Adipocyte (in vitro differentiated cells): ENCODE measurements at places on chromosomes 2 and 18.

DNA sequence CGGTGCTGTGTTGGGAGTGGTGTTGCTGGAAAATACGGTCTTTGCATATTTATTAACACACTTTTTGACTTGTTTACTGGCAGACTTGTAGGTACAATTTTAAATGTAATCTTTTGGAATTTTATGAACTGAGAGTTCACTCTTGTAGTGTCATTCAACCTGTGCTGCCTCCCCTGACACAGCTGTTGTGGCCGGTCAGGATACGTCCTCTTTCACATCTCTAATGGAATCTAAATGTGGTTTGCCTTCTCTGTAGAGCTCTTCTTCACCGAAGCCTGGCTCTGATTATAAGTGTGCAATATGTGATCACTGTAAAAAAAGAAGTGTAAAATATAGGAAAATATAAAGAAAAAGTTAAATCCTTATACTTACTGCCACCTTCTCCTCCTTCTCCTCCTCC lies 94.7 kb downstream of the MAP4K4 start:
- no peak for DNase-seq

DNA sequence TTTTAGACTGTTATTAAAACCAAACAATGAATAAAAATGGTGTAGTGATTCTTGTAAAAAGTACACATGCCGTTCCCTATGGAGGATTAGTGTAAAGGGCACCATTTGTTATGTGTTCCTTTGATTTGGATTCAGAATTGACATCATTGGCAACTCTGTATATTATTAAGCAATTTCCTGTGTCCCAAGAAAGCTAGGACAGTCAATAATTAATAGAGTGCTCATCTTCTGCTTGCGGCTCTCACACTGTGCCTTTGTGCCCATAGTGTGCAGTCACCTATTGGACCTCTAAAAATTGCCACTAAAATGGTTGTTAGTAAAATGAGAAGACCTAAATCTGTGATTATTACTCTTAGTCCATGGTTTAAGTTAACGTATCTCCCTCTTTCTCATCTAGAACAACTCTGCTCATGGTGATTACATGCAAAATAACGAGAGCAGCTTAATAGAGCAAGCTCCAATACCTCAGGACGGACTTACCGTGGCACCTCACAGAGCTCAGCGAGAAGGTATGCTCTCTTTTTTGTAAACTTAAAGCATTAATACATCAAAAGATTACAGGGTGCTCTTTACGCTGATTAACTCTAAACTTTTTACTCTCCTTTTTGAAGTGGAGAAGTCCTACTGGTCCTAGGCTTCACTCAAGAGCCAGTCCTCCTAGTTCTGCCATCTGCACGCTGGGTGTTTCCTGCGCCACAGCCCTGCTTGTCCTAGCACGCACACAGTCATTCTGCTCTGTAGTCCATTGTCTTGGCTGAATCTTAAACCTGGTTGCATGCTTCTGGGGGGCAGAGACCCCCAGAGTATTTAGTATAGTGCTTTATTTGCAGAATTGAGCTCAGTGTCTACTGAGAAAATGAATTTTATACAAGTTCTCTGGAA lies 16.7 kb downstream of the ZCCHC2 start:
- no peak for DNase-seq

DNA sequence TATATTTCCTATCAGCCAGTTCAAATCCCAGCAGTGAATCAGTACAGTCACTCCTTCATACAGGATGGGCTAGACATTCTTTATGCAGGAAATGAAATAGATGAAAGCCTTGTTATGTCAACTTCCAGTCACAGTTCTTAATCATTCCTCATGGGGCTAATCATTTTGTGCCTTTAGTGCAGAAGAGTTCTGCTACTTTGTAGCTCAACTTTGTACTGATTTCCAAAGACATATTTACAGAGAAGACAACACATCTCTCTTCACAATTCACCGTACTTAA lies 593.9 kb upstream of the NETO1 start:
- no peak for DNase-seq

- no peak for DNase-seq
Observed at GRCh38 chr2:1694371-1695271, 49.7 kb downstream of the PXDN start.

GRCh38 chr2:6081955-6082624 lies 389.9 kb downstream of the SOX11 start:
- no peak for DNase-seq

GRCh38 chr18:31821545-31822171 lies 61.0 kb upstream of the SLC25A52 start:
- DNase-seq: no peak

DNA sequence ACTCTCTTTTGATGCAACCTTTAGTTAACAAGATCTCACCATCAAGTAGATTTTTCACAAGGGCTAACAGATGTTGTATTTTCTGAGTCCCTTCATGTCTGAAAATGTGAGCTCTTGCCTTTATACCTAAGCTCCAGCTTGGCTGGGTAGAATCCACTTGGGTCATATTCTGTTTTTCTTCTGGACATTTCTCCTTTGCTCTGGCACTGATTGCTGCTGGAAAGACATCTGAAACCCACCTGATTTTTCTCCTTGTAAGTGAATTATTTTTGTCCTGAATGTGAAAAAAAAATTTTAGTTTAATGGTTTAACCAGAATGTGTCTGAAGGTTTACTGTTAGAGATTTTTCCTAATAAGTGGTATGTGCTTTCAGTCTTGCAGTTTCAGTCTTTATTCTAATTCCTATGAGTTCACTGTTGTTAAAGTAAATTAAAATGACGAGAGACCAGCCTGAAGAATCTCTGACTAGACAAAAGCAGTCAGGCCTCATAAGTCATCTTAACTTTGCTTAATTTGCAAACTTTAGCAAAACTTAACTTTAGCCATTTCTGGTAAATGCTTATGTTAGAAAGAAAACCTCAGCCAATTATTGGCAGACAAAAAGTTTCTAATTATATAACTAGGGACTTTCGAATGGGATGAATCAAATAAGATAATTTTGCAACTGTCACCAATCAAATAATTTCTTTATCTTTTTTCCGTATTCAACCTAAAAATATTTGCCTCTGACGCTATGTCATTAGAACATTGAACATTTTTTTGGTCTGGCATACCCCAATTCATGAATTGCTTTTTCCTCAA lies 70.8 kb downstream of the ACAA2 start:
- DNase-seq: no peak

GRCh38 chr18:73752965-73753364 lies 394.7 kb downstream of the FBXO15 start:
- no peak for DNase-seq

DNA sequence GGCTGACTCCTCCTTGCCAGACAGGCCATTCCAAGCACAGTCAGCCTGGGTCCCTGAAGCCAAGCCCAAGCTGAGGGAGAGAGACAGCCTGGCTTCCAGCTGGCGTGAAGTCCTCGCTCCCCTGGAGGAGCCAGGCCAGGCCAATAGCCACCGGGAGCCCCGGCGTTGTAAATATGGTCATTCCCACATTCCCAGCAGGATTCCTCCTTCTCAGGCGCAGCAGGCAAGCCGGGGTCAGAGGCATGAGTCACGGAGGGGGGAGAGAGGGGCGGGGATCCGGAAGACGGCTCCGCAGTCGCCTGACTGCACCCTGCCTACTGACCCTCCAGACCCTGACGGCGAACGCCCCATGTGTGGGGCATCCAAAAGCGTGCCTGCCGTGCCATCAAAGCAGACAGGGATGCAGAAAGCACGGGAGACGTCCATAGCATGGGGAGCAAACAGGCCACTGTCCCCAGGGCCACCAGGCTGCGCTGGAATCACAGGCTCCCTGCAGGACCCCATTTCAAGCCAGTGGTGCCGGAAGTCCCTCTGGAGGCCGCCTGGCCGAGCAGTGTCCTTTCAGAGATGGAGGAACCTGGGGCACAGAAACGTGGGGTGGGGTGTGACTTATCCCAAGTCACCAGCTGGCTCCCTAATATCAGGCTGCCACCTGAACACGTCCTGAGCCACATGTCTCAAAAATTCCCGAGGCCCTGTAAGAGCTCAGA lies 48.2 kb downstream of the TWIST2 start:
- DNase-seq: peak; percentile 79

DNA sequence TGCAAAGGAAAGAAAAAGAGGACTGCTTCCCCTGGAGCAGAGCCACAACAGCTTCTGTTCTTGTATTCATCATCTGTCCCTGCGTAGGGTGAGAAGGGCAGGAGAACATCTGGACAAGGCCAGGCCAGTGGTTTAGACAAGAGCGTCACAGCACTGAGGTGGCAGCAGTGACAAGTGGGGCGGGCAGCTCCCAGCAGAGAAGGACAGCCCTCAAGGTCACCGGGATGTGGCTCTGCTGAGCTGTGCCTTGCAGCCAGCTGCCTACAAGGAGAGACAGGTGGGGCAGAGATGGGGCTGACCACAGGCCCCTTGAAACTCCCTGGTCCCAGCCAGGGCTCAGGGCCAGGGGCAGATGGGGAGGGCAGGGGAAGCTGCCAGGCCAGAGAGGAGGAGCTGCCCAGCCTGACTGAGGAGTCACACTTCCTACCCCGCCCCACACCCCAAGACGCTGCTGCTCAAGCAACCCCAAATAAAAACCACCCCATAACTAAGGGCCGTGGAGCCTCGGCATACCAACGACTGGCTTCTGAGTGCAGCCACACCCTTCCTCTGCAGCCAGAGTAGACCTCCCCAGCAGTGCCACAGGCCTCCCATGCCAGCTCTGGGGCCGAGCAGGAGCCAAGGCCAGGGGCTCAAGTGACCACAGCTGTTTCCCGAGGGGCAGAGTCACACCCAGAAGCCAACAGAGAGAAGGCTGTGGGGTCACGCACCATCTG lies 5.4 kb downstream of the RAB11FIP5 start:
- peak; percentile 20 for DNase-seq

GRCh38 chr2:191580581-191580980 lies 97.4 kb upstream of the NABP1 start:
- no peak for DNase-seq

DNA sequence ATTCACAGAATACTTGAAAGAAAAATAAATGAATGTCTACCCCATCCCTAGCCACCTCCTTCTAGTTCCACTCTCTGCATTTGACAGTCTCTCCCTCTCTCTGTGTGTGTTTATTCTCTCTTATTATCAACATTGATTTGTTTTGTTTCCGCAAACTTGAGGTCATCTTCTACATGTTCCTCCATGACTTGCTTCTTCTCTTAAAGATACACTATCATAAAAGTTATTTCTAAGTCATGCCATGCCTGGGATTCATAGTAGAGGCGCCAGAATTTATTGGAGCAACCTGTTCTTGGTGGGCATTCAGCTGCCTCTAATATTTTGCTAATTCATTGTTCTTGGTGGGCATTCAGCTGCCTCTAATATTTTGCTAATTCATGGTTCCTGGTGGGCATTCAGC lies 58.9 kb upstream of the SMAD7 start:
- DNase-seq: no peak
